Stimulated activated CD4-positive, alpha-beta T cell treated with anti-CD3 and anti-CD28 coated beads, Interleukin-15, amount 100 ng/mL, for 48 hours (primary cell): ENCODE measurements at places on chromosomes 11 and 22.

DNA sequence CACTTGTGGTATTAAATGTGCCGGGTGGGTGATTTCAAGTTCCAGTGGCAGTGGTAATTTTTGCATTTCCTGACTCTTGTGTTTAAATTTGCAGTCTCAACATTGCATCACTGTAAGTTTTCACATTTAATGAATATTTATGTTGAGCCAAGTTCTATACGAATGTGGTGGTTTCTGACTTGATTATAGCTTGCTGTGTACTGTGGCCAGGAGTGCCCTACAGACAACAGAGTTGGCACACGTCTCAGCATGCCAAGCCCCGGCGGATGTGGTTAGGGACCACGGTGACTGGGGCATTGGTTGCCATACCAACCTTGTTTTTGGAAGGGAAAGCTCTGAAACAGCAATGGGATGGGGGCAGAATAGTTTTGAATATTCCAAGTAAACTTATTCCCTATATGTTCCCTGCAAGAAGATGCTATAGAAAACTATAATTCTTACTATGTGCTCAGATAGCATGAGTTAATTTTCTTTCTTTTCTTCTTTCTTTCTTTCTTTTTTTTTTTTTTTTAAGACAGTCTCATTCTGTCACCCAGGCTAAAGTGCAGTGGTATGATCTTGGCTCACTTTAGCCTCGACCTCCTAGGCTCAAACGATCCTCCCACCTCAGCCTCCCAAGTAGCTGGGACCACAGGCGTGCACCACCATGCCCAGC, 16.0 kb downstream of the ZNRF3 start:
- no peak for DNase-seq

DNA sequence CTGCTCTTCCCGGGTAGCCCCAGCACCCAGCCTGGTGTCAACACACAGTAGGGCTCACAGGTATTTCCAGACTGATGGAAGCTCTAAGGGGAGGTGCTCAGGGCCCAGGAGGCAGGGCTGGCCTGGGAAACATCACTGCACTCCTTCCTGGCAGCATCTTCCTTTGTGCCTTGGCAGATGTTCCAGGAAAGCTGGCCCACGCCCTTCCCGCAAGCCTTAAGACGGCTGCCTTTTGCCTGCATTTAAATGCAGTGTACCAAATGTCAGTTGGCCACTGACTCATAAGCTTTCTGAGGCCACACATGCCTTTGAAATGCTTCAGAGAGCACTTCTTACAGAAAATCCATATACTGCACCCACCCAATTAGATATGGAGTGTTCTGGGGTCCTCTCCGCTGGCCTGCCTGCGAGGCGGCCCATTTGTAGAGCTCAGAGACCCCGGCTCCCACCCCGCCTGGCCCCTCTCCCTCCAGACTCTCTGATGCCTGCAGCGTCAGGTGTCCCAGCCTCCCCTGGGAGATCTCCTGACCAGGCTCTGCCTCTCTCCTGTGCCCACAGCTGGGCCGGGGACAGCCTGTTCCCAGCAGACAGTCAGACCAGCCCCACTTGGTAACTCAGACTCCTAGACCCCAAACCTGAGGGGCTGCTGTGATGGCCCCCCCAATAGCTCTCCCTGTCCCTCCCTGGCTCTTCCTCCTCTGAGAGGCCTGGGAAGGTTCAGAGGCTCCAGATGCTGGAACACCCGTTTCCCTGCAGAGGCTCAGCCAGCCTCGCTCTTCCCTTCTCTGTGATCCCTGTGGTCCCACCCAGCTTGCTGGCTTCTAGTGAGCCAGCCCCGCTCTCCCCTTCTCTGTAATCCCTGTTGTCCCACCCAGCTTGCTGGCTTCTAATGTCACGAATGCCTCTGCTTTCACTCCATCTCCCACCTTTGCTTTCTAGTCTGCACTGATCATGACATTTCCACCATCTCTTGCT, 47.6 kb upstream of the THY1 start:
- no peak for DNase-seq

DNA sequence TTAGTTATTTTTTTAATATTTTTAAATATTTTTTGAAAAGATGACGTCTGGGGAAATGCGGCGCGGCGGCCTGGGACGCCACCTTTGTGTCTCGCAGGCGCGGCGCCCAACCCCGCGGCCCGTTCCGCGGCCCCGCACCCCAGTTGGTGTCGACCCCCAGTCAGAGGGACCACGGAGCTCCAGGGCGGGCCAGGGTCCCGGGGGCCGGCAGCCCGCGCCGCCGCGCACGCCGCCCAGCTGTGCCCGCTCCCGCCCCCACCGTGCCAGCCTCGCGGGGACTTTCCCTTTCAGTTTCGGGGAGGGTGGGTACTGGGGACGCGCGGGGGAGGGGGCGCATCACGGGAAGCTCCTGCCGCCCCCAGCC, 1.6 kb downstream of the CCND1 start:
- DNase-seq: no peak

DNA sequence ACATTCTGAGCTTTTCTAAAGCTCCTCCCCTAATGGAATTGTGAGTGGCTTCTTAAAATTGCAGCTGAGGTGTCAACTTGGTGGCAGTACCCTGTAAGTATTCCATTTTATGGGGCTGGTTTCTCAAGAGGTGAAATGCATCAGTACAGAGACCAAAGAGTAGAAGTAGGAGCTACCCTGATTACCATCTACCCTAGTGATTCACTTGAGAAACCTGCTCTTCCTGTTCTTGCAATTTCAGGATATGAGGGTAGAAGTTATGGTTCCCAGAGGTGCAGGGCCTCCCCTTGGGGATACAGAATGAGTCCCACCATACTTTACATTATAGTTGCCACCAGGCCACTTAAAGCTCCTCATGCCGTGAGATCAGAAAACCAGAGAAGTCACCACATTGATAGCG, 944.6 kb downstream of the OPCML start:
- no peak for DNase-seq

DNA sequence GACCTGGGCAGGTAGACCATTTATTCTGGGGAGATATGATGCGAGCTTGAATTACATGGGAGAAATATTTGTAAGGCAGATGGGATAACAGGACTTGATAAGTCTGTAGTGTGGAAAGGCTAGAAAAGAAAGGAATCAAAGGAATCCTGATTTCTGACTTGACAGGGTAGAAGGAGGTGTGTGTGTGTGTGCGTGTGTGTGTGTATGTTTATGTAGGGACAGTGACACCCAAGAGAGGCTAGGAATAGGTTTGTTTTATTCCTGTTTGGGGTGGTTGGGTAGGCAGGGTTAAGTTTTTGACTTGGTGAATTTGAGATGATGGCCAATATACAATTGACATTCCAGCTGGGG, 390 bp upstream of the HTATIP2 start:
- no peak for DNase-seq

GRCh38 chr11:68071281-68072048, 32.6 kb downstream of the TCIRG1 start:
- DNase-seq: no peak

GRCh38 chr22:45240104-45240809, 437 bp downstream of the KIAA0930 start:
- peak; percentile 14 for DNase-seq

GRCh38 chr11:1938343-1939005, 8.7 kb upstream of the MRPL23 start:
- DNase-seq: no peak

GRCh38 chr11:107996006-107996776, 12.5 kb upstream of the CUL5 start:
- DNase-seq: no peak

- no peak for DNase-seq
Observed at GRCh38 chr22:28923826-28924732, 40.7 kb downstream of the ZNRF3 start.

DNA sequence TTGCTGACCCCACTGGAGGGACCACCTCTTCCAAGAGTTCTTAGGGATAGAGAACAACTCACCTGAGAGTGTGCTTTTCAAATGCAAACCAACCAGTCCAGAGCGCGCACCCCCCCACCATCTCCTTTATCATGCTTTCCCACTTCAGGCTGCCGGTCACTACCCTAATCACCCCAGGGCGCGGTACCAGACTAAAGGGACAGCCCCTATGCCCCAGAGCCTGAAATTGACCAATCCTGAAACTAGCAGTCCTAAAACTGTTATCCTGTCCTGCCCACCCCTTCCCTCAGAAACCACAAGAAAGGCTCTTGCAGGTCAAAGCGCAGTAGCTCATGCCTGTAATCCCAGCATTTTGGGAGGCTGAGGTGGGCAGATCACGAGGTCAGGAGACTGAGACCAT, 37.0 kb downstream of the NEAT1 start:
- no peak for DNase-seq

DNA sequence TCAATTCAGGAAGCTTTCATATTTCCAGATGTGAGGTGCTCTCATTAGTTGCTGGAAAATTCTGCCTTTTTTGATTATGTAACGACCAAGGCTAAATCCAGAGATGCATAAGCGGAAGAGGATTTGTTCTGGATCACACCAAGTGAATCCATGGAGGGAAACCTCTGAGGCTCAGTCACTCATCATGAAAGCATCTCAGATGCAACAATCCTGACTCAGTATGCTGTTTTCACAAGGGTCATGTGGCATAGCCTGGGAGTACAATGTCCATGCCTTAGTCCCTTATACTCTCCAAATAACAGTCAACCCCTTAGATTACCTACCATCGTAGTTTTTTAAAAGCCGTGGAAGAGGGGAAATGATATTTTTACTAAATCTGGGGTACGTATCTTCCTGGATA, 445.6 kb downstream of the NTM start:
- no peak for DNase-seq

DNA sequence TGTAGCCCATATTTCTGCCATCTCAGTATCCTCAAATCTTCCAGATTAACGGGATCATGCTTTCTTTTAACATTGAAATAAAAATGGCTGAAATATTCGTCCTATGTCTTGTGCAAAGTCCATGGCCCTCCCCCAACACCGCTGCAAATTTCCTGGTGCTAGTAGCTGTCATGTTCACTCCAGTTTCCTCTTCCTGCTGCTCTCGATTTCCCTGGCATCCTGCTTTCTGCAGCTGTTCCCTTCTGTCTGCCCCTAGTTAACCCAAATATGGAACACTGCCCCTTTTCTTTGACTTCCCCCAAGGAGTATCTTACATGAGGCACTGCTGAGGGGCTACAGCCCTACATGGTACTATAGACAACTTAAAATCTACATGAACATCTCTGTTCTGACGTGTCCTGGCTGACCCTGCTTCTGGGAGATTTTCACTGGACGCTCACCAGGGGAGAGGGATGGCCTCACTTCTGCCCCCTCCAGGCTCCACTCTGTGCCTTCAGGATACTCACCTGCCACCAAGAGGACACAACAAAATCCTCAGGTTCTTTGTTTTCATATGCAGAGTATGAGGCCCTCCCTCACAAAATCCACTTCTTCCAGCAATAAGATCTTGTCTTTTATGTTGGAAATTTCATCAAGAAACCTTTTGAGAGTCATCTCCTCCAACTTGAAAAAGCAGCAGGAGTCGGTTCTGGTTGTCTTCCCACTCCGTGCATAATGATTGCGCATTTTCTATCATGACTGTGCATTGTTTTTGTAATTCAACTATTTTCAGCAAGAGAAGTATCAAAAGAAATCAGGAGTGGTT, 29.5 kb upstream of the SCUBE2 start:
- no peak for DNase-seq

DNA sequence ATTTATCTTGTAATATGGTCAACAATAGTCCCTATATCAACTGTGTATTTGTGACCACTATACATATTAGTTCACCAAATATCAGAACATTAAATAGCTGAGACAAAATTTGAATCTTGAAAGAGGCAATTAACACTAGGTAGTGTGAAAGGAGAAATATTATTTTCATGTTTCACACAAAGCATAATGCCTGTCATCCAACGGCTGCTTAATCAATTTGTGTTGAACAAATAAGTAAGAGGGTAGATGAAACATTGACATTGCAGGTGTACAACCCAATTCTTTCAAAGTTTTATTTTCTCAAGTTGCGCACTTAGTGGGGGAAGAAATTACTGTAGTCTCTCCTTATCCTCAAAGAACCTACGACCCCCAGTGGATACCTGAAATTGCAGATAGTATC, 3.4 kb upstream of the OR8I2 start:
- DNase-seq: no peak

GRCh38 chr11:31412946-31413345, 43.3 kb downstream of the DNAJC24 start:
- DNase-seq: no peak

DNA sequence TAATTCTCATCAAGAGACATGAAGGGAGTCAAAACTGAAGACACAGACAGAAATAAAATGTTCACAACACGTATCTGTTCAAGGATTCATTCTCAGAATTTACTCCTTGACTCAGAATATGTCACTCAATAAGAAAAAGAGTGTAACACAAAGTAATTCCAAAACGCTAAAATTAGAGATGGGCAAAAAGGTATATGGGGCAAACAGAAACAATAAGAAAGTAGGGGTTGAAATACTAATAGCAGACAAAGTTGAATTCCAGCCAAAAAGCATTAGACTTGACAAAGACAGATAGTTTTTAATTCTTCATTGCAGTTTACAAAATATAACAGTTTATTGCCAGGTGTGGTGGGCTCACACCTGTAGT, 26.7 kb downstream of the GNB1L start:
- DNase-seq: no peak

- DNase-seq: no peak
Observed at GRCh38 chr11:6598555-6598954, 4.9 kb downstream of the RRP8 start.

DNA sequence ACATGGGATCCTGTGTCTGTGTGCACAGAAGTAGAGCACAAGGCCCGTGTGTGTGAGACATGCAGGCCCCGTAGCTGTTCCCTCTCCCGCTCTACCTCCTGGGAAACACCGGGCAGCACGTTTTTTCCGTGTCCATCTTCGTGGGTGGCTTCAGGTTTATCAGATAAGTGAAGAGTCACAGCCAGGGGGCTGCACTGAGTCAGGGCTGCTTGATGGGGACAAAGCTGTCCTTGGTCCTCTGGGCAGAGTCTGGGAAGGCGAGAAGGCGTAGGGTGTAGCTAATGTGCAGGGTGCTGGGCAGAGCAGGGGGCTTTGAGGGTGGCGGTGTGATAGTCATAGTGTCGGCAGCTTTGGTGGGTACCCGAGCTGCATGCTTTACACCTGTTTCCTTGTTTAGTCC, 23.7 kb downstream of the INCENP start:
- no peak for DNase-seq

DNA sequence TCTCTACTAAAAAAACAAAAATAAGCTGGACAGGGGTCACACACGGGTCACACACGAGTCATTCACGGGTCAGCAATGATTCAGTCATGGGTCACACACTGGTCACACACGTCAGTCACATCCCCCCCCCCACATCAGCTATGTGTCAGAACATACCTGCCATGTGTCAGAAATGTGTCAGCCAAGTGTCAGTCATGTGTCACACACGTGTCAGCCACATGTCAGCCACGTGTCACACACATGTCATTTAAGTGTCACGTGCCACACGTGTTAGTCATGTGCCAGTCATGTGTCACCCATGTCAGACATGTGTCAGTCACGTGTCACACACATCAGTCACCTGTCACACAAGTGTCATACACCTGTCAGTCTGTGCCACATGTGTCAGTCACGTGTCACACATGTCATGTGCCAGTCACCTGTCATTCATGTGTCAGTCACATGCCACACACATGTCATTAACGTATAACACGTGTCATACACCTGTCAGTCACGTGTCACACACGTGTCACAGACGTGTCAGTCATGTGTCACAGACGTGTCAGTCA, 28.7 kb upstream of the MMP20 start:
- no peak for DNase-seq

GRCh38 chr11:16603890-16604793, 134.3 kb upstream of the C11orf58 start:
- DNase-seq: no peak

GRCh38 chr11:81022057-81022456, 1581.2 kb upstream of the TENM4 start:
- DNase-seq: no peak
